ENCODE measurements at places on chromosomes 2 and 18. TPM values are rescaled to one million over a fixed set of nuclear protein-coding genes. Genes with fewer than 3 reads are reported as not detected.

The ANKRD30B gene
- not detected for total RNA-seq

The VWA3B gene
- total RNA-seq = not detected

The TMEM200C gene
- total RNA-seq = not detected

The DNAJC5G gene
- not detected for total RNA-seq

The METTL8 gene
- 19.2 TPM for total RNA-seq

The GNLY gene
- 17.2 TPM for total RNA-seq

The LBH gene
- total RNA-seq = 364 TPM

The KIAA2012 gene
- not detected for total RNA-seq

The POTEJ gene
- total RNA-seq = not detected

The GULP1 gene
- not detected for total RNA-seq

The EML6 gene
- total RNA-seq = 1.8 TPM

Data from CD4-positive, alpha-beta memory T cell (primary cell).